ENCODE measurements at places on chromosomes 2 and 18.

DNA sequence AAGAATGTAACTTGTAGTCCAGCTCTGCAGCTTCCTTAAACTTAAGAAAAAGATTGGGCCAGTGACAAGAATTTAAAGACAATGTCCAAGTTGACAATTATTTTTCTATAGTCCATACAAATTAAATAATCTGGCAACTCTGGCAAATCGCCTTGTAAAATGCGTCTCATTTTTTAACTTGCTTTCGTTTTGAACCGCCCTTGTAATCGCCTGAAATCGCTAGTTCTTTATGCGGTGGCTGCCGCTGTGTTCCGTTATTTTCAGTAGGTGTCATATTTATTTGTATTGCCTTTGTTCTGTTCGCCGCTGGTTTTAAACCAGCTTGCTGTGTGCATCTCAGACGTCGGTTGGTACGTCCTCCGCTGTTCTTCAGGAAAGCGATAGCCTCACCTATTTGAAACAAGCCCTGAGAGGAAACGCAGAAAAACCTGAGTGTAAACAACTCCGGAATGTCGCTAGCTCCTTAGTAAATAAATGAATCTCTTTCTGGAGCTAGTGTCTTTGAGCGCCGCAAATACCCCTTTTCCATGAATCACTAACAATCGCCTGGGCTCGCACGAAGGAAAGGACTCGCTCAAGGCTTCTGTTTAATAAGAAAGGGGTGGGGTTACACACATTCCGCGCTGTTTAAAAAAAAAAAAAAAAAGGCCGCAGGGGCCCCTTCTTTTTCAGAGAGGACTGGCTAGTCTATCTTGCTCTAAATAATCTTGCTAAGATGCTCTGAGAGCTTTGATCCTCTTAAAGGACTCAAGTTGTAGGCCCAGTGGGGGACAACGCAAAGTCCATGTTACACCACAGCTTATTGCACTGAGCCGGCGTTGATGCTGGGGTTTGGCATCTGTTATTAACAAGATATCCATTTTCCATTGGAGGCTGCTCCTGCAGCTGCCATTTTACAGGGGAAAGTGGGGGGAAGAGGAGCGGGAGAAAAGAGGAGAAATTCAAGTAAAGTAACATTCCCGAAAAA lies 3.0 kb downstream of the HOXD8 start:
- no peak for DNase-seq

DNA sequence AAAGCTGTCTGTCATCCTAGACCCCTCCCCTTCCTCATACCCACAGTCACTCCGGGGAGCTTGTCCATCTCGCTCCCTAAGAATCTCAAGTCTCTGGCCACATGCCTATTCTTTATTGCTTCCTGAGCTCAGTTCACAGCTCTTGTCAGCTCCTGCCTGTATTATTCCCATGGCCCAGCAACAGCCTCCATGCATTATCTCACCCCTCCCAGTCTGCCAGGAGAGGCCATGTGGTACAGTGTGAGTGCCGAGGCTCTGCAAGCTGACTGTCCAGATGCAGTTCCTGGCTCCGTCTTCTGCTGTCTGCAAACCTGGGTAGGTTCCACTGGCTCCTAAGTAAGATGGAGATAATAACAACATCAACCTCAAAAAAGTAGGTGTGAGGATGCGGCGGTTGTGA lies 79.7 kb downstream of the MRPS9 start:
- DNase-seq = no peak

DNA sequence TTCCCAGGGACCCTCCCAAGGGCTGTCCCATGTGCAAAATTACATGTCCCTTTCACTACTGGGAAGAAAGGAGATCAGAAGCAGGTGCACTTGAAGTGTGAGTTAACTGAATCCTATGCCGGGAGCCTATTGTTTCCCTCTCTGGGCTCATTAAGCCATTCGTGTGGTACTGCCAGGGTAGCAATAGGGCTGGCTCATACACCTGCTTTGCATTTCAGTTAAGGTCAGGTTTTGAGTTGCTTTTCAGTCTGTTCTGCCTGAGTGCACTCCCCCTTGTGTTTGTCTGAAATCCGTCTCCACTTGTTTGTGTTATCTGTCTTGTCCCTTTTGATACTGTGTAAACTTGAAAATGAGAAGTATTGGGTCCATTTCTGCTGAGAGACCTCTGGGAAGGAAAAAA lies 1232.6 kb upstream of the NRXN1 start:
- DNase-seq = no peak

DNA sequence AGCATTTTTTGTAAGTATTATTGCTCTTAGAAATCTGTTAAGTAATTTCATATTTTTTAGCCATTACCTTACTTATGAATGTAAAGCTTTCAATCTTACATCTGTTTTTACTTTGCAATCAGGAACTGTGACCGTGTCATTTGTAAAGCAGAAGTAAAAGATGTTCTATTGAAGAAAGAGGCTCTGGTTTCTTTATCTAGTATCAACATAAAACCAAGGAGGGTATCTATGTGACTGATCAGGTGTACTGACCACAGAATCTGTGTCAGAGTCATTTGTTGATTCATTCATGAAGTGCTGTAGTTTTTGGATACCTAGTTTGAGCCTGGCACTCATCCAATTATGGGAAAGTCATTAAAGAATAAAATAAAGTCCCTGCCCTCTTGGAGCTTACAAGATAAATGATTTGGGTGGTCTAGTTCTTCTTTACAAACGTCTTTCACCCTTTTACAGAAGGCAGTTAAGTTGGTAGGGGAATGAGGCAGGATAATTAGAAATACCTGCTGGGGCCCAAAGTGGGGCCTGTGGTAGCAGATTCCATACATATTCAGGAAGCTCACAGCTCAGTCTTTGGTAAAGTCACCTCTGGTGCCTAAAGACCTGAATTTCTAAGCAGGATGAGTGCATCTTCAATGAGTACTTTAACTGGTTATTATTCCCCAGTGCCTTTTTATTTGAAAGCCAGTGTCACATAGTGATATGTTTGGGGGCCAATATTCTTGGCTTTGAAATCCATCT lies 260.6 kb upstream of the NT5C1B start:
- no peak for DNase-seq

- no peak for DNase-seq
Measured at GRCh38 chr18:5841518-5841917, 53.8 kb downstream of the TMEM200C start.

GRCh38 chr2:13581471-13581870 lies 864.7 kb downstream of the TRIB2 start:
- DNase-seq = no peak

DNA sequence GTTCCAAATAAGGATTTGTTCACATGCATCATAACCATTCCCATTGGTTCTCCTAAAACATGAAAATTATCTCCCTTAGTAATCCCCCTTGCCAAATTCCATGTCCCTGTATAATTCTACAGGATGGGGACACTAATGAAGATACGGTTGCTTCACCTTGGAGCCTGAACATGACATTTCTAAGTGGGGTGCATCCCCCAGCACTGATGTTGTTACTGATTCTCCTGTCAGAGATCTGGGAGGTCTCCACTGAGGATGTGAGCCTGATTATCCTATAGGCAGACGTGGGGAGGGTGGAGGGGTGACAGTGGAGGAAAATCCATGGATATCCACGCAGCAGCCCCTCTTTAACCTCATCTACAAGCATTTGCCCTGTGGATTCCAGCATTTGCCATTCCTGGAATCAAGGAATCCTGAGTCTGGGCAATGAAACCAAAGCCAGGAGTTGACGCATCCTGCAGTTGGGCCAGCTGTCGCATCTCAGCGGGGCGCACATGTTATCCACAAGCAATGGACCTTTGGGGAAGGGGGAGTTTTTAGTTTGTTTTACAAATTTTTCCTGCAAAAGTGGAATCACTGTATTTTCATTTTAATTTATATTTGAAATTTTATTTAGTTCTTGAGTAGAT lies 57.3 kb downstream of the HK2 start:
- no peak for DNase-seq

DNA sequence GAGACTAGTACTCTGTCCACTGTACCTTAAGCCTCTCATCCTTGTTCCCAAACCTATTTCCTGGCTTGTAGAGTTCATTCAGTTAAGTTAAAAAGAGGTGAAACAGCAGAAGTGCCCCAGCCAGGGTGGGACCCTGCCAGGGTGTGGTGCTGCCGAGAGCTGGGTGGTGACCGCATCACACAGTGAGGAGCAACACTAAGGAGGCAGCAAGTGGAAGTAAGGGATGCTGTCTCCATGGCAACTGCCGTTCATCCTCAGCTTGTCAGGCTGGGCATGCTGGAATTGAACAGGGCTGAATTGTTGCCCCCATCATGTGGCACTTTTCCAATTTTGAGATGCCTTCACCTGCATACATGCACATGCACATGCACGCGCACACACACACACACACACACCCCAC lies 77.0 kb downstream of the VSNL1 start:
- no peak for DNase-seq

- DNase-seq = no peak
Measured at GRCh38 chr18:24930971-24931370, 421.0 kb downstream of the ZNF521 start.

GRCh38 chr2:60532421-60532820 lies 21.0 kb downstream of the BCL11A start:
- DNase-seq = no peak

DNA sequence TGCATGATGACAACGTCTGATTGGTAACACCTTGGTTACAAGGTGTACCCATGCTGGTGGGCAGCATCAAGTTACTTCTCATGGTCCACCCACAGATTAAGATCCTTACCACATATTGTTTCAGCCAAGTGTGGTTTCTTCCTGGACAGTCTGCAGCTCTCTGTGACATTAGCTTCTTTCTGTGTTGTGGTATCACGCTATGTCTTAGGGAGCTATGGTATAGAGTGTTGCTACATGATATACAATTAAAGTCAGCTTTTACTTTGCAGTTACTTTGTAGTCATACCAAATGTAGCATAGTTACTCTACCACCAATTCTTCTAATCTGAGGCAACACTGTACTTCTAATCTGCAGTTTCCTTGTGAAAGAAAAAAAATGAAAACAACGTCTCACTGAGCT lies 48.8 kb downstream of the ZCCHC2 start:
- no peak for DNase-seq

GRCh38 chr18:37956020-37956419 lies 390.4 kb upstream of the CELF4 start:
- no peak for DNase-seq

DNA sequence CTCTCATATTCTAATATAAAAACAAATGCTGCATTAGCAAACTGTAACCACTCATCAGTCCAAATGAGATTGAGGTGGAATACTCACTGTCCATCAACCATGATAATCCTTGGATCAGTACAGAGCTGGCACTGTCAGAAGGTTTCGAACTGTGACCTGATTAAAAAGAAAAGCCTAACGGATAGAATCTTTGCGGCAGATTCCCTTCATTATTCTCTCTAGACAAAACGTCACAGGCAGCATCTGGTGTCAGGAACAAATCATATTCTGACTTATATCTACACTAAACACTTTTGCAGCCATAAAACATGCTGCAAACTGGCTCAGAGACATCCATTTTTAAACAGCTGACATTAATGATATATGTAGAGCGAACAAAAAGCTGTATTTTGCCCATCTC lies 677.7 kb upstream of the NXPH2 start:
- no peak for DNase-seq

DNA sequence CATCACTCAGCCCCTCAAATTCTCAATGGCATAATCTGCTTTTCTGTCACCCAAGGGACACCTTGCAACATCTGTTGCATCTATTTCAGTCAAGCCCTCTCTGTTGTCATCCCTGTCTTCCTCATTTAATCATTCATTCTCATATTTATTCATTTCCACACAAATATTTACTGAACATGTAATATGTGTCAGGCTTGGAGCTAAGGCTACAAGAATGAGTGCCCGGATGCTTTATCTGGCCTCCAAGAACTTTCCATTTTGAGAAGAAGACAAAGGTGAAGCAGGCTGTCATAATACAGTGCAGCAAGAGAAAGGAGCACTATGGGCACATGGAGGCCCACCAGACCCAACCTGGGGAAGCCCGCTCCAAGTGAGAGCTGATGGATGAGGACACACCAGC lies 15.6 kb downstream of the IL18RAP start:
- no peak for DNase-seq

DNA sequence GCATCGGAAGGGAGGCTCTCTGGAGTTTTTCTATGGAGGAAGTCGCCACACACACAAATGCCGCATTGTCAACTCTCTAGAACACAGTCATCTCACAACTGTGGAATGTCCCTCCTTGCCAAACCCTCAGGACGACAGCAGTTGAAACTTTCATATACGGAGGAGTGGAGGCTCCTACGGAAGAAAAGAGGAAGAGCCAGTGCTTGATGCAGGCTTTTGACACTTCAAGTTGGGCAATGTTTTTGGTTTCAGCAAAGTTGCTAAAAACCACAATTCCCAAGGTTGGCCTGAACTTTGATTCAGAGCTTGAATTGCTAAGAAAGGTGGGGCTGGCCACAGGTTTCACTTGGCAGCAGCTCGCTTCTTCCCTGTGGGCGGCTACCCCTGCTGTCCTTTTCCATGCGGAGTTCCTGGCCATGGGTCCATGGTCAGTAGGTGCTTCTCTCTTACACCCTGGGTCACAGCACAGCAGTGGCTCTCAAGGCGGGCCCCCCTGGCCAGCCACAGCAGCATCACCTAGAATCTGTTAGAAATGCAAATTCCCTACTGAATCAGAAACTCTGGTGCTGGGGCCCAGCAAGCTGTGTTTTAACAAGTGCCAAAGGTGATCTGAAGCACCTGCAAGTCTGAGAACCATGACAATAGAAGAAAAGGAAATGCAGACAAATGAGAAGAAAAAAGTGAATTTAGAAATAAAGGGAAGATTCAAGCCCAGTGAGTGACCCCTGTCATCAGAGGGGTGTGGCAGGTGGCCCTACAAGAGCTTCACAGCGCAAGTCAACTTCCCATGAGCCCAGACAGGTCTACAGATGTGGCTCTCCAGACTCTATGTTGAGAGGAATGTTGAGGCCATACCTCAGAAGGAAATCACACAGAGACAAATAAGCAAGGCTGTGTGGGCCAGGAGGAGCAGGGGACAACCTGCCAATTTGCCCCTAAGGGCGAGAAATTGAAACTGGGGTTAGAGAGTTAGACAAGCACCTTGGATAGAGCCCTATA lies 856.4 kb downstream of the RNF144A start:
- no peak for DNase-seq

GRCh38 chr2:60429681-60430080 lies 123.8 kb downstream of the BCL11A start:
- DNase-seq = no peak

DNA sequence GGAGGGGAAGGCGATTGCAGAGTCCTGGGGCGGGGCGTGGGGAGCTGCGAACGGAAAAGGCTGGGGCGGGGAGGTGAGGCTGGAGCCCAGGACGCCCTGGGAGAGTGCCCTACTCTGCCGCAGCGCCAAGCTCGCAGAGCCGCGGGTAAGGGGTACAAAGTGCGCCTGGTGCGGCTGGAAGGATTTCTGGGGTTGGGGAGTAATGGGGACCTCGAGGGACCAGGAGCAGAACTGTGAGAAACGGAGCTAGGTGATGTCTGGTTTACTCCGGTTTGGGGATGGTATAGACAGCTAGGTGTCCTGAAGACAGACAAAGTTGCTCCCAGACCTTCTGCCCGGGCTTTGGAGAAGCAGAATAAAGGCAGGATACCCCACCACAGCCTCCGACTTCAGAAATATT lies 718 bp upstream of the NXPH2 start:
- no peak for DNase-seq

- DNase-seq = no peak
Measured at GRCh38 chr2:36421379-36421778, 65.8 kb downstream of the CRIM1 start.

GRCh38 chr2:28470759-28471158 lies 25.1 kb upstream of the PLB1 start:
- DNase-seq = no peak

Measured in stimulated activated CD8-positive, alpha-beta memory T cell treated with anti-CD3 and anti-CD28 coated beads, Interleukin-7, amount 100 ng/mL, for 24 hours (primary cell).